ENCODE measurements at places on chromosomes 5 and 9. TPM values are rescaled to one million over a fixed set of nuclear protein-coding genes. Genes with fewer than 3 reads are reported as not detected.

Gene NUP214
- 46.7 TPM for total RNA-seq

Gene DMRT3
- 1.5 TPM for total RNA-seq

Gene FAM153A
- 66.6 TPM for total RNA-seq

Gene IFNA21
- total RNA-seq = not detected

Gene ANKRD20A1
- total RNA-seq = 10.8 TPM

Gene CCL21
- not detected for total RNA-seq

Gene SPATA31D4
- total RNA-seq = not detected

Gene ZNF608
- 21.1 TPM for total RNA-seq

Gene SPINK6
- total RNA-seq = not detected

Gene MRPS27
- total RNA-seq = 48.4 TPM

DNA sequence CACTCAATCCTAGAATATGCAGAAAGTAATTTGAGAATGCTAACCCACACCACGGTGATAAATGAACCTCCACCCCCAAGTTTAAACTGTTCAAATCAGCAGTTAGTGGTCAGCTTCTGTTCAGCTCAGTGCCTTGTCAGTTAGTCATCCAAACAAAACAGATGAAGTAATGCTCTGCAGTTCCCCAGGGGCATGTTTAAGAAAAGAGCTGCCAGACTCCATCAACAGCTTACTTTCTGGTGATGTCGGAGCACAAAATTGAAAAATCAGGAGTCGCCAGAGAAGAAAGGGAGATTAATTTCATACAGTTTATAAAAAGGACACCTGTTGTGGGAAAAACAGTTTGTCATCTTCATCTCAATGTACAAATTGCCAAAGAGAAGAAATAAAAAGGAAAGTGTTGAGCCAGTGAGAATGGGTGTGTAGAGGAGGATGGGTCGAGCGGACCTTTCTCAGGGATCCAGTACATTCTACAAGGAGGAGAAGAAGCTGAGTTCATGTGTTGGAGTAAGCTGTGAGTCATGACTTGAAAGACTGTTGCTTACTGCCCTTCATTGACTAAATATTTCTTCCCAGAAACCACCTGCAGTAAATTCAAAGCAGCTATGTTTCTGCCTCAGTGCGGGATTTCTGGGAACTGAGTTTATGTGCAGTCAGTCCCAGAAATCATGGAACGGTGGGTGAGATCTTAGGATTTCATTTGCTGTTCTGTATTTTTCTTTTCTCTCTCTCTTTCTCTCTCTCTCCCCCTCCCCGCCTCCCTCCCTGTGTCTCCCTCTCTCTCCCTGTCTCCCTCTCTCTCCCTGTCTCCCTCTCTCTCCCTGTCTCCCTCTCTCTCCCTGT, 13.7 kb downstream of the TRIO start:
- DNase-seq = no peak

- DNase-seq = no peak
These were observed 142.8 kb upstream of the IRX2 start for GRCh38 chr5:2894316-2894715.

- DNase-seq = no peak
These were observed 67.3 kb upstream of the RXRA start for GRCh38 chr9:134258828-134259546.

DNA sequence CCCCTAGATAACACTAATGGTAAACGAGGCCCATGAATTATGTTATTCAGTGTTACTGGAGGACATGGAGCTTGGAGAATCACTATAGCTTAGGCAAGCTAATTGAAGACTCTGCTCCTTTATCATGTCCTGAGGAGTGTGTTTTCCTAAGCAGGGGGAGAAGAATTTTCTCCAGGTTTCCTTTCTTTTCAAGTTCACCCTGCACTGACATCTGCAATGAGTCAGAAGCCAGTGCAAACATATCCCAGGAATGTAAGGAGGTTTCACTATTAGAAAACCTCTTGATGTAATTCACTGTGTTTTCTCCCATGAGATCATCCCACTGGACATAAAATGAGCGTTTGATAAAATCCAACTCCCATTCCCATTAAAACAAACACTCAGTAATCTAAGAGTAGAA, 75.6 kb downstream of the DMRT2 start:
- no peak for DNase-seq

GRCh38 chr5:112935675-112936074, 13.6 kb upstream of the REEP5 start:
- no peak for DNase-seq

GRCh38 chr5:65482736-65483545, 1.2 kb upstream of the ADAMTS6 start:
- DNase-seq = no peak

DNA sequence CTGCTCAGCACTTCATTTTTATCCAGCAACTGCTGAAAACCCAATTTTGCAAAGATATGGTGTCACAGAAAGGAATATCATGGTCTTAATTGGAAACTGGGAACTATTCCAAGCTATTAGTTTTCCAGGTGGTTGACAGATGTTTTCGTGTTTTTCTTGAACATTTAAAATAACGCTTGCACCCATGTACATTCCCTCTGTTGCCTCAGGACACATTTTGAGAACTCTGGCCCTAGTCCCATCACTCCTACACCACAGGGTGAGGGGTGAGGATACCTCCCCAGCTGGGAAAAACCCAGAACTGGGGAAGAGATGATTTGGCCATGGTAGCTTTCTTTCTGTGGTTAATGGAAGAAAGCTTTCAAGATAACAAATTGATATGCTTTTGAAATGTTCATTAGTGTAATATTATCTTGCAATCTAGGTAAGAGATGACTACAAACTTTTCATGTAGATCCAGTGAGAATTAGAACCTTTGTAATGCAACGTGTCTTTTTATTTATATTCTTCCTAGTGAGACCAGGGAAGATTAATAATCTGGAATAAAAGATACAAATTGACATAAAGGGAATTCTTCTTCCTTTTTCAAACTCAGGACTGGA, 627.0 kb downstream of the RAB3C start:
- DNase-seq = no peak

- DNase-seq = no peak
These were observed 22.0 kb upstream of the FGFR4 start for GRCh38 chr5:177064500-177065277.

GRCh38 chr5:2214910-2215590, 332.3 kb upstream of the IRX4 start:
- no peak for DNase-seq
